Activated CD8-positive, alpha-beta T cell treated with anti-CD3 and anti-CD28 coated beads for 36 hours (primary cell): ENCODE measurements at places on chromosomes 3 and 15.
A peak's percentile ranks its signal among the peaks of the same experiment; 100 is the strongest.

DNA sequence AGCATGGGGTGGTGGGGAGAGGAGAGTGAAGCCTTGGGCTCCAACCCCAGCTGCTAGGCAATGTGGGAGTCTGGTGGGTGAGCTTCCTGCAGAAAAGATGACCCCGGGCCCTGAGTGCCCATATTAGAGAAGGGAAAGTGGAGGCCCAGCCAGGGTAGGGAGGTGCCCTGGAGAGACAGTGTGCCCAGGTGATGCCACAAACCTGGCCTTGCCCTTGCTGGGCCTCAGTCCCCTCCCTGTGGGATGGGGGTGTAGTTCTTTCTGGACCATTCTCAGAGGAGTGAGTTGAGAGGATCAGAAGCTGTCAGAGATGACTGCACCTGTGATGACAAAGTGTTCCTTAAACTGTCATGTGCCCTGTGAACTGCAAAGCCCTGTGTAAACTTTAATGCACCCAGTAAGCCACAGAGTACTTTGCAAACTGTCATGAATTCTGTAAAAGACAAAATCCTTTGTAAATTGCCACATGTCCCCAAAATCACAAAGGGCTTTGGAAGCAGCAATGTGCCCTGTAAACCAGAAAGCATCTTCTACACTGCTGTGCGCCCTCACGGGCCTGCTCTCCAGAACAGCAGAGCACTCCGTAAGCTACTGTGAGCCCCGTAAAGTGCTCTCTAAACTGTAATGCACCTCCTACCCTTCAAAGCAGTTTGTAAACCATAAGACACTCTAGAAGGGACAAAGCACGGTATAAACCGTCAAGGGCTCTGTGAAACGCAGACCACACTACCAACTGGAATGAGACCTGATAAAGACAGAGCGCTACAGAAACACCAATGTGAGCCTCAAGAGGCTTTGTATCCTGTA lies 51.3 kb upstream of the FGD5 start:
- DNase-seq, result no peak

- DNase-seq, result no peak
Measured at GRCh38 chr15:98455904-98456303, 192.4 kb upstream of the IGF1R start.

DNA sequence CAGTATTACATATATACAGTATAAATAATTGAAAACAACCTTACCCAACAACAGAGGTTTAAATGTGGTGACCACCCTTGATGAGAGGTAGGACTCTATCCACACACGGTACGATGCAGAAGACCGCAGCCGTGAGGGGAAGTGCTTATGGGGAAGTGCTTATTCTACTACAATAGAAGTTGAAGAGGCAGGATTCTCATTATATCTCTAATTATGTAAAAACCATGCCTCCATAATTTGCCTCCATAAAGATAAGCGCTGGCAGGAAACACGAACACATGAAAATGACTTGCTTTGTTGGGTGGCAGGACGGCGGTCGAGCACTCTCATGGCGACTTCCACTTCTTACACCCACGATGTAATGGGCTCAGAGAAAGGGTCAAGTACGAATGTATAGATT lies 7.2 kb upstream of the MUC13 start:
- DNase-seq, result no peak

DNA sequence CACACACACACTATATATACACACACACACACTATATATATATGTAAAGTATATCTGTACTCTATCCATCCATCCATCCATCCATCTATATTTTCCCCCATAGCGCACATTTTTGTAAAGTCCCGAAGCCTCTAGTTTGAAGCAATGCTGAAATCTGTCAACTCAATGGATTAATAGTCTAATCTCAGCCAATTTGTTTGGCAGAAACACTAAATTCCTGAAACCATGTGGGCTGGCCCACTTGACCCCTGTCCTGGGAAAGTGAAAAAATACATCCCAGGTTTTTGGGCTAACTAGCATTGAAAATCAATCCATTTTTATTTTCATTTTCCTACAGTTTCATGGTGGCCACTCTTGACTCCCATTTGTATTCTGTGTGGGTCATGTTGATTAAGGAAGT lies 166.7 kb downstream of the SLCO3A1 start:
- no peak for DNase-seq

GRCh38 chr3:167166012-167166411 lies 214.1 kb downstream of the ZBBX start:
- no peak for DNase-seq

DNA sequence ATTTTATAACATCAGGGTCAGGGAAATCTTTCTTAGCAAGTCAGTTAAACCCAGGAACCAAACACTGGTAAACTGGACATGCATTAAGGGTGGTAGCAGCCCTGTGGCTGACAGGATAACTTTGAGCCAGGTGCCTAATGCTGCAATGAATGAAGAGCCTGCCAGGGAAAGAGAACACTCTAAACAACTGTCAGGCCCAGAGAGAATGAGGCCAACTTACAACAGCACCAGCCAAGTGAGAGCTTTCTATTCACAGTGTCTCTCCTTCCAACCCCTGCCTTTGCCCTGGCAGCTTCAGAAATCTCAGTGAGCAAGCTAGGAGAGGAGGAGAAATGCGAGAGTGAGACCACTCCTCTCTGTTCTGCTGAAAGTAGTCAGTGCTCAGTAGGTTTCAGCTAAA lies 50.4 kb upstream of the ATP2C1 start:
- no peak for DNase-seq

DNA sequence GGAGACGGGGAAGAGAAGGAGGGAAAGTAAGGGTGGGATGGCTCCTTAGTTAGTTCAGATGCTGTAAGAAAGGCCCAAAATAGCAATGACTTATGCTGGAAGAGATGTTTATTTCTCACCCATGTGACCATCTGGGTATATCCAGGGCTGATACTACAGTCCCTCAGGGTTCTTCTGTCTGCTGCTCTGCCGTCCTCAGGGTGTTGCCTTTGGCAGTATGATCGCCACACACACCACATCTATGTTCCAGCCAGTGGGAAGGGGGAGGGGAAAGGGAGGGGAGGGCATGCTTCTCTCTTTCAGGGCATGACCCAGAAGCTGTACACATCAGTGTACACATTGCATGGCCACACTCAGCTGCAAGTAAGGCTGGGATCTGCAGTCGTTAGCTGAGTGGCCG lies 10.2 kb downstream of the CD276 start:
- no peak for DNase-seq

GRCh38 chr15:90869601-90870353 lies 1.4 kb downstream of the FURIN start:
- DNase-seq, result peak; percentile 71

GRCh38 chr3:25033407-25034029 lies 394.5 kb upstream of the RARB start:
- peak; percentile 30 for DNase-seq

DNA sequence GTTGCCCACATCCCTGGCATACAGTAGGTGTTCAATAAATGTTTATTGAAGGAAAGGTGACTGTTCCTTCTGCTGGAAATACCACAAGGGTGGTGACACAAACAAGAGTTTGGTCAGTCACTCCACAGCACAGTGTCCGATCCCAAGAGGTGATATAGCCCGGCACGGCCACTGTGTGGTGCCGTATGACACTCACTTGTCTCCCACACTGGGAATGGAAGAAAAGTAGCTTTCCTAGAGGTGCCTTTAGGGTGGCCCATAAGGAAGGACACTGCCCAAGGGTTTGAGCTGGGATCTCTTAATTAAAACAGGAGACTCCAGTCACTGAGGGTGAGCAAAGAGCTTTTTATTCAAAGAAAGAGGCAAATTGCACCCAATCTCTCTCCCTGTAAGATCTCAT lies 40.5 kb downstream of the TGM4 start:
- DNase-seq, result no peak

GRCh38 chr3:129531699-129532098 lies 3.3 kb downstream of the RHO start:
- no peak for DNase-seq

DNA sequence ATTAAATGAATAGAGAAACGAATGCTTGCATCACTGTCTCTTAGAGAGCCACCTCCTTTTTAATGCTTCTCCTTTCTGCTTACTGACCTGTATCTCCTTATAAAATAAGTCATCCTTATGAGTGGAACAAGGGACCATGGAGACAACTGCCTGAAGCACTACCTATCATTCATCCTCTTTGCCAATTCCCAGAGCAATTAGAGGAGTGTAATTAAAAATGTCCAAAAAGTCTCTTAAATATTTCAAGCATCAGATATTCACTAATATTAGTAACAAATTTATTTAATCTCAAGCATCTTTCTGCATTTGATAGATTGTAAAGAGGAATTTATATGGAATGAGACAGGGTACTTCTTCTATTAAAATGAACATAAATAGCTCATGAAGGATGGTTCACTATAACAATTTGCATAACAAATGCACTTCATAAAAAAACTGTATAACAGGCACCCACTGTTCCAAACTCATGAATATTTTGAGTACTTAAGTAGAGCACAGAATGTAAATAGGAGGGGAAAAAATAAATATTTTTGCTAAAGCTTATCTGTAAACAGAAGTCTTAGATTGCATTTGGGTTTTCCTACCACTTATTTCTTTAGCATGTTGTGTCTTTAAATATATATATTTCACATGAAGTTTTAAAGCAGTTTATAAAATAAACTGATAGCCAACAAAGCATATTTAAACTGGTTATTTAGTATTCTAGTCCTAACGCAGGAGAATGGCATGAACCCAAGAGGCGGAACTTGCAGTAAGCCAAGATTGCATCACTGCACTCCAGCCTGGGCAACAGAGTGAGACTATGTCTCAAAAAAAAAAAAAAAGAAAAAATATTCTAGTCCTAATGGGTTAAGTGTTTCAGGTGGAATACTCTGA lies 269.3 kb downstream of the TBL1XR1 start:
- DNase-seq, result no peak

GRCh38 chr3:15932348-15933300 lies 134.8 kb upstream of the ANKRD28 start:
- DNase-seq, result no peak

- DNase-seq, result no peak
Measured at GRCh38 chr15:26191193-26191592, 328.1 kb upstream of the ATP10A start.

- DNase-seq, result no peak
Measured at GRCh38 chr3:94593526-94594150, 530.8 kb downstream of the NSUN3 start.

DNA sequence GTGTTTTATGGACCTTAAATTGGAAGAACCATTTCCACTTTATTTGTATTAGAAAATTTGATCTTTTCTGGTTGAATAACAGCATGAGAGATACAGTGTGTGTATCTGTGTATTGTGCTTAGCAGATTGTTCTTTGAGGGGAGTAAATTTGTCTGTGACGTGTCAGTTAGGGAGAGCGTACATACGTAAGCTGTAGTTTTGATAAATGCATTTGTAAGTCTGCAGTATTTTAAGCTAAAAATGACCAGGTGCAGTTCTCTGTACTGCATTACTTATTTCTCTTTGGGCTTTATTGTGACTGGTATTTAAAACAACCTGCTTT lies 264.8 kb downstream of the ROBO2 start:
- DNase-seq, result no peak

GRCh38 chr15:99307735-99308134 lies 56.5 kb downstream of the LRRC28 start:
- no peak for DNase-seq

DNA sequence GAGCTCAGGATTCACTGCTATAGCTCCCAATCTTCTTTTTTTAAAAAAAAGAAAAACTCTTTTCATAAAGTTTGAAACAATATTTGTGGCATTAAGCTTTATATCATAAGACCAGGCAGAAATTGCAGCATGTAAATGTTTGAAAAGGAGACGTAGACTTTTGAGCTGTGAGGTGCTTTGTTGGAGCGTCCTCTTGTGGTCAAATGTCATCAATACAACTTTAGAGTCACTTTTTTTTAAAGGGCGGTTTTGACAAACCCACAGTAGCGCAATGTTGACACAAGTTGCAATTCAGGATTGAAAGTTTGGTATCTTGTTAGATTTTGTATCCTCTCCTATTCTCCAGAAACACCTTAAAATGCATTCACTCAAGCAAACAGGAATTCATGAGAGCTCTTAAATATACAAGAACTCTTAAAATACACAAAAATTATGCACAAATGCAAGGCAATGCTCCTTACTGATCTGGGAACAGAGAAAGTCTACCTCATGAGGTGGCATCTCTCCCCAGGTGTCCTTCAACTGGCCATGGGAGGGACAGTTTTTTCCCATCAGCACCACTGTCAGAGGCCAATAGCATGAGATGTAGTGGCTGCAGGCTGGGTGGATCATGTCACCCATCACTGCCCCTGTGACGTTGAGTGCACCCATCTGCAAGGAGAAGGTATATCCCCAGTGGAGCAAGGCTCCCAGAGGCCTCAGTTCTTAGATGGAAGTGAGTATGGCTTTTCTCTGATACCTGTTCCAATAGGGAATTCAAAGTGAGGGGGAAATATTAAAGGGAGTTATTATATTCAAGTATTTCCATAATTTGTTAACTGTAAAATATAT lies 70.7 kb downstream of the ANXA2 start:
- peak; percentile 47 for DNase-seq

- DNase-seq, result no peak
Measured at GRCh38 chr3:187186801-187187421, 10.4 kb upstream of the RTP1 start.

DNA sequence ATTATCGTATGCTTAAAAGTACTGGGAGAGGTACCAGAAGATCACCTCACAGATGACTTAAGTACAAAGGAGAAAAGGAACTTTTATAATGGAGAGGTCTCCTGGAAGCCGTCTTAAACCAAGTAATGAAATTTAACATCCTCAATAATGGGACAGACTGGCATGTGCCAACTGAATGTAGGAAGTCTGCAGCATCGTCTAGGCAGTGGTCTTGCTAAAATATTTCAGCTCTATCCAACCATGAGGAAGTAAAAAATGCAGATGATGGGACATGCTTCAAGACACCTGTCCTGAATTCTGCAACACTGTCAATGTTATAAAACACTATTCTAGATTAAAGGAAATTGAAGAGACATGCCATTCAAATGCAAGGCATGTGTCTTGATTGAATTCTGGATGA lies 458.8 kb upstream of the TPRG1 start:
- no peak for DNase-seq

- peak; percentile 90 for DNase-seq
Measured at GRCh38 chr15:85330901-85331588, 49.4 kb upstream of the AKAP13 start.
